Stimulated activated CD8-positive, alpha-beta memory T cell treated with anti-CD3 and anti-CD28 coated beads, Interleukin-7, amount 100 ng/mL, for 48 hours (primary cell): ENCODE measurements at places on chromosomes 7 and 10.

GRCh38 chr7:5139998-5140397 is 50.0 kb upstream of the WIPI2 start:
- no peak for DNase-seq

GRCh38 chr7:157339777-157340677 is 3.2 kb downstream of the DNAJB6 start:
- no peak for DNase-seq

GRCh38 chr7:93779115-93779514 is 111.4 kb downstream of the TFPI2 start:
- DNase-seq = no peak

DNA sequence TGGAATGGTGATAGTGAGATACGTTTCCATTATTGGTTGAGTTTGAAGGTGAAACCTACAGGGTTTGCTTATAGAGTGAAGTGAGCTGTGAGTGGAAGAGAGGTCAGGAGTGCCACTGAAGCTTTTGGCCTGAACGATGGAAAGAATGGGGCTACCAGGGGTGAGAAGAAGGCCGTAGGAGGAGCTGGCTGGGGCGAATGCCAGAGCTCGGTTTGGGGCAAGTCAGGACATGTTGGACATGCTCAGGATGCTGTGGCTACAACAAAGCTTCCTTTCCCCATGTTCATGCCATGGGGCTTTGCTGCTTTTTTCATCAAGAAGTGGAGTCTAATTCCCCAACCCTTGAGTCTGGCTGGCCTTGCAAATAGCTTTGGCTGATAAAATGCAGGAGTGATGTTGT is 253.7 kb downstream of the GLRX3 start:
- DNase-seq = no peak

DNA sequence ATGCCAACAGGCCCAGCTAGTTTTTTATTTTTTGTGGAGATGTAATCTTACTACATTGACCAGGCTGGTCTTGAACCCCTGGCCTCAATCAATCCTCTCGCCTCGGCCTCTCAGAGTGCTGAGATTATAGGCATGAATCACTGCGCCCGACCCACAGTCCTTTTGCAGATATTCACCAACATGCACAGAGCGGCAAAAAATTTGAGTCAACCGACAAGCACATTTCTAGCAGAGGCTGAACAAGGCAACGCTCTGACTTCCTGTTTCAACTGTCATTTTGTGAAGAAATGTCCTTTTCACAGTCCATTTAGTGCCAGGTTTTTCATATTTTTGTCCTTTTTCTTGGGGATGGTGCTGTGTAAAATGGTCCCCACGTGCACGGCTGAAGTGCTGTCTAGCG is 71.1 kb upstream of the KAT6B start:
- no peak for DNase-seq
